AG20443 (cell line): ENCODE measurements at places on chromosomes 4 and X.

DNA sequence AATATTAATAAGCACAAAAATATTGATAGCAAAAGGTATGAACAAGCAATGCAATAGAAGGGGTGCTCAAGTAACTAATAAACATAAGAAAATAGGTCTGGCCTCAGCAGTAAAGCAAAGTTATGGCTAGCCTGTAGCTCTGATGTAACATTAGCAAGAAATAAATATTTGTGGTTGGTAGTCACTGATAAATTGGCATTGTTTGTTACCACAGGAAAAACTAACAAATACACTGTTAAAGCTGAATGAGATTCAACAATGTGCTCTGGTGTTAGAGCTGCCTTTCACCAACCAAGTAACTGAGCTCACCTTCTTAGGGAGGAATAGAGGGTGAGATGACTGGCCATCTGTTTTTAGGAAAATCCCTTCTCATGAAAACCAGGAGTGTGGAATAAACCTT lies 71.4 kb downstream of the AREG start:
- DNase-seq: no peak

- peak; percentile 10 for DNase-seq
These were observed 41.6 kb upstream of the HMX1 start for GRCh38 chr4:8913121-8913857.

DNA sequence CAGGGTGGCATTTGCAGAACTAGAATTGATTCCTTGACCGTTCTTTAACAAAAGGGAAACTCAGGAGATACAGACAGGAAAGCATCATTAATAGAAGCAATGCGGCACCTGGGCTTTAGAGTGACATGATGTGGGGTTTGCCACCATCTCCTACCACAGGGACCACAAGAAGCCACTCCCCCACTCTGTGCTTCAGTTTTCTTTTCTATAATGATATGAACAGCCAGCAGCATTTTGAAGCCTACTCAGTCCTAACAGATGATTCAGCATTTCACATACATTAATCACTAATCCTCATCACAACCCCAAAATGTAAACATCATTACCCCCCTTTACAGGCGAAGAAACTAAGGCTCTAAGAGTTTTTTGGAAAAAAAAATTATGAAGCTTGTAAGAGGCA lies 22.9 kb downstream of the CCDC149 start:
- no peak for DNase-seq

- DNase-seq: no peak
These were observed 474.7 kb downstream of the TRIML1 start for GRCh38 chr4:188613976-188614375.

DNA sequence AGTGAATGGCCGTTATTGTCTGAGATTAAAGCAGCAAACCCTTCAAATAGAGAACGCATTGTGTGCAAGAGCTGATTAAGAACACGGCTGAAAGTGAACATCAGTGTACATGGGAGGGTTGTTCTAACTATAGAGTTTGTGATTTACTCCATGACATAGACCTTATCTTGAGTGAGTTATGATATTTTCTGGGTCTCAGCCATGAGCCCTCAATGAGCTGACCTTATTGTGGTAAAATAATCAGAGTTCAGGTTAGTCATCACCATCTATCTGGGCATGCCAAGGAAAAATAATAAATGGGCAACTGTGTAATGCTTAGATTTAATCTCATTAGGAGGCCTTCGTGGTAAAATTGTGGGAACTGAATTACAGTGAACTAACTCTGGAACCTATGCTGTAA lies 33.2 kb upstream of the CLDN24 start:
- DNase-seq: peak; percentile 46

- no peak for DNase-seq
These were observed 5.8 kb upstream of the CDKN2AIP start for GRCh38 chr4:183438458-183439113.

- DNase-seq: no peak
These were observed 8.2 kb upstream of the RUFY3 start for GRCh38 chr4:70713453-70714078.

DNA sequence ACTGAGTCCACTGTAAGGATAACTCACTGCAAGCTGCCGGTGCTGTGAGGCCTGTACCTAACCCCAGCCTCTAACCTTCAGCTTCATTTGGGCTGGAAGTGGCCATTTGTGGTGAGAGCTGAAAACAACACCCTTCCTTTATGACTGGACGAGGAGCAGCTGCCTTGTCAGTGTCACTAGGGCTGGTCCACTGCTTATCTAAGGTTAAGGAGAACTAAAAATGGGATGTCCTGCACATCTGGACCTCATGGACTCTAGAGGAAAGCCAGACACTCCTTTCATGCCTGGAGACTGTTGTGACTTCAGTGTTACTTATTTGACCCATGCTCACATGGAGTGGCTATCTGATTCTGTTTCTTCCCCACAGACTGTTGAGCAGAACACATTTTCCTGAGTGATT lies 139.9 kb downstream of the ZNF518B start:
- no peak for DNase-seq

DNA sequence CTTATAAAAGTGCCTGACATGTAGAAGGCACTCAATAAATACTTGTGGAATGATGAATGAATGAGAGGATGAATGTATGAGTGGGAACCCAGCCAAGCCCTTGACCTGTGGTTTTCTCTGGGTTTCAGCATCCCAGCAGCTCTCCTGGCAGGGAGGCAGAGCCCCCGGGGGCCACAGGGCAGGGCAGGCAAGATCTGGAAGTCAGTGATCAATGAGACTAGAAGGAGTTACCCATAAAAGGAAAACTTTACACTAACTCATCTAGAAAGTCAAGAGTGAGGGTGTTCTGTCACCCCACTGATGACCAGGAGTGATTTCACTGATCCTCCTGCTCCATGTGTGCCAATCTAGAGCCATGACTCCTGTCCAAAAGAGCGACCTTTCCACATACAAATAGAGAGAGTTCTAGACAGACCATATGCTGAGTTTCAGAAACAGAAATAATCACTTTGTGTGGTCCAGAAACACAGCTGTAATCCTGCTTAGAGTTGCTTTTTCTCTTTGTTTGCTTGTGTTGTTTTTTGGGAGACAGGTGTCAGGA lies 37.4 kb downstream of the MGARP start:
- peak; percentile 47 for DNase-seq

- no peak for DNase-seq
These were observed 9.6 kb downstream of the PAICS start for GRCh38 chr4:56445699-56446098.

GRCh38 chr4:15754323-15754722 lies 23.8 kb upstream of the CD38 start:
- DNase-seq: no peak

DNA sequence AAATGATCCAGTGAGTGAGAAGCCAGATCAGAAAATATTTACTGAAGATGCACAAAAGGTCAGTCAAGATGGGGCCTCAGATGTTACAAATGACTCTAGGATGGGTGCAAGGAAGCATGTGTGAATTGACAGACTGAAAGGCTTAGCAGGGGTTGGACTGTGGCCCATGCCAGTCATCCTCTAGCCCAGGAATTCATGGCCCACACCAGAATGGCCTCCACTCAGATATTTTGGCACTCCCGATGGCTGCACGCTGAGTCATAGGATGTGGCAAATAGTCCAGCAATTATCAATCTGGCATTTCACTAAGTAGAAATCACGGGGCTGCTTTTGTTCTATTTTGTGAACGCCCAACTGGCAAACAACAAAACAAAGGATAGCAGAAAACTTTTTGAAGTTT lies 406.5 kb downstream of the IQCM start:
- DNase-seq: peak; percentile 85

DNA sequence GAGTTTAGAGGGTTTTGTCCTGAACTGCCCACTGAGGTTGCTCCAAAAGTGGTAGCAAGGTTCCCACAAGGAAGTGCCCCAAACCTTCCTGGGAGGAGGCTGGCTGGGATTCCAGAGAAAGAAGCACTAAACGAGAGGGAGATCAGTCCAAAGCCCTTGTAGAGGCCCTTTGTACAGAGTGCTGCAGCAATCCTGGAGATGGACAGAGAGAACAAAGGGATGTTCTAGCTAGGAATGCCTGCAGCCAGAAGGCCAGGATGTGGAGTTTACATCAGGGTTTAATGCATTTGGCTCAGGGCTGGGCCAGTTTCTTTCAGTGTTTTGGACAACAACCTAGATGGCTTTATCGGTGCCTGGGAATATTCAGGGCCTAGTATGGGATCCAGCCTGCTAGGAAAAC lies 2155.1 kb upstream of the AGA start:
- DNase-seq: no peak

DNA sequence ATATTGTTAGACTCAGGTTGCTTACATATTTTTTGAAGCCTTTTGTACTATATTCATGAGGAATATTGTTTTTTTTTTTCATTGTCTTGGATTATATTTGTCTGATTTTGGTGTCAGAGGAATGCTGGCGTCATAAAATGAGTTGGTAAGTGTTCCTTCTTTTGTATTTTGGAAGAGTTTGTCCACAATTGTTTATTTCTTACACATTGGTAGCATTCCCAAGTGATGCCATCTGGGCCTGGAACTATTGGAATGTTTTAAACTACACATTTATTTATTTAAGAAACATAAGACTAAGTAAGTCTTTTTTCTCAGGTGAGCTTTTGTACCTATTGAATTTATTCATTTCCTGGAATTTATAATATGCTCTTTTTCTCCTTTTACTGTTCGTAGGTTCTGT lies 107.6 kb downstream of the LARP1B start:
- no peak for DNase-seq

GRCh38 chrX:21725496-21725895 lies 32.4 kb downstream of the SMPX start:
- peak; percentile 18 for DNase-seq

GRCh38 chrX:115251458-115252233 lies 17.8 kb upstream of the LRCH2 start:
- DNase-seq: no peak

GRCh38 chrX:72495046-72495445 lies 77.6 kb downstream of the HDAC8 start:
- DNase-seq: peak; percentile 5

DNA sequence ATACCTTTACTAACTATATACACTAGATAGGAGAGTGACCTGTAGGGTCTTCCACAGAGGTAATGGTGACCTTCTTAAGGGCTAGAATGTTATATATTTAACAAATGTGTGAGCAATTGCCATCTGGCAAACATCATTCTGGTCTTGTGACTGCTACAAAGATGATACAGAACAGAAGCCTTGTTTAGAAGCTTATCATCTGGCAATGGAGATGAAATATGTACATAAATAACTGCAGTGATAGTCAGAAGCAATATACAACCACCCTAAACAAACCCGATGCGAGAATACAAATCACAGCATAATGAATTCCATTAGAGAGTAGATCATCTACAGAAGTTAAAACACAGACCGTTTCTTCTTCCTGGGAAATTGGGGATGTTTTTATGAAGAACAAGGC lies 952.7 kb upstream of the SLIT2 start:
- no peak for DNase-seq

- no peak for DNase-seq
These were observed 28.4 kb upstream of the GRPEL1 start for GRCh38 chr4:7096236-7096635.

DNA sequence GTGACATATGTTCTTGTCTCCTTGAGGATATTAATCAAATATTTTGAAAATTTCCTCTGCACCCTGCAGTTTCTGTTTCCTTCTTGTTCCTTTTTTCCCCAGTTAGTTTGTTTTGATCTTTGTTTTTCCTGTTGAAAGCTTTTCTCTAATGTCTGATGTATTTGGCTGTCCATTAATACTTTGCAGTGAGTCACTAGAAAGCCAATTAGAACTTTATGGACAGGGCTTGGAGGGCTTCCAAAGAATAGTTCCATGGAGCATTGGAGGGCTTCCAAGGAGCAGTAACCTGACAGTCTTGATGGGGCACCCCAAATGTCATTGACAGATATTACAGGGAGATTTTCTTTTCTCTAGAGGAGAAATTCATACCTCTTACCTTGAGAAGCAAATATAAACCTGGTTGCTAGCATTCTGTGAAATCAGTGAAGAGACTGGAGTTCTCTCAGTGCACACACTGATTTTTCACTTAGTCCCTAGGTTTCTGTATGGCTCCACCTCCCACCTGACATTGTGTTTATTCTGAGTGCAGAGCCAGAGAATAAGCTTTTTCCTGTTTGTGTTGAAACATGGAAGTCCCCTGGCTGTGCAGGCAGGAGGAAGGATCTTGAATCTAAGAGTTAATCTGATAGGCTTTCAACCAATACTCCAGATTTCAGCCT lies 26.5 kb downstream of the SPARCL1 start:
- no peak for DNase-seq

GRCh38 chrX:22690116-22690515 lies 309.6 kb upstream of the DDX53 start:
- no peak for DNase-seq

GRCh38 chr4:39154009-39154408 lies 28.3 kb upstream of the WDR19 start:
- no peak for DNase-seq

DNA sequence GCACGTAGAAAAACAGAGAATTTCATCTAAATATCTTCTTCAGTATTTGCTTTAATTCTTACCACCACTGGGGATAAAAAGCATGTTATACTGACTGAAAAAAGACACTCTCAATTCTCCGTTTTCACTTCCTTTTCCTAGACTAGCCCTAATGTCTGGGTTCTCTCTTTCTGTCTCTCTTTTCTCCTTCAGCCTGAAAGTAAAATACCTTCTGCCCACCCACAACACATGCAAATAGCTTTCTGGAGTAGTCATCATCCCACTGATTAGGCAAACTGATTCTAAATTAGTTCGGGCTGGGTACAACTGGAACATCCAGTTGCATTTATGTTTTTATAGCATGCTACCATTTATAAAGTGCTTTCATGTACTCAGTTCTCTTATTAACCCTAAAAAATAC lies 142.4 kb upstream of the ANKRD50 start:
- peak; percentile 17 for DNase-seq

- peak; percentile 31 for DNase-seq
These were observed 37.4 kb downstream of the SCD5 start for GRCh38 chr4:82761229-82761628.

DNA sequence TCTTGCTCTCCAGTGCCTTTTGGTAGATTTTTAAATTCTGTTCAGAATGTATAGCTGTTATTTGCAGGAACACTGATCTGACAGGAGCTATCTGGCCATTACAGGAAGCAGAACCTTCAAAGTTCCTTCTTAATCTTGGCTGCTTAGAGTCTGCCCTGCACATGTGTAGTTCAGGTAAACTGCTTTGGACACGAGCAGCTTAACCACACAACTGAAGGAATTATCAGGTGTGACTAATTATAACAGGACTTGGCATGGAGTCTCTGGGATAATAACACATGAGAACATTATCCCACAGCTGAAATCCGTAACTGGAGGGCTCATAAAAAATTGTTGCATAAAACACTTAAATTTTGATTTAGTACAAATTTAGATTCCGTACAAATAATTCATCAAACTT lies 11.6 kb upstream of the ING2 start:
- no peak for DNase-seq

- DNase-seq: no peak
These were observed 74.9 kb downstream of the METTL14 start for GRCh38 chr4:118760092-118760491.

DNA sequence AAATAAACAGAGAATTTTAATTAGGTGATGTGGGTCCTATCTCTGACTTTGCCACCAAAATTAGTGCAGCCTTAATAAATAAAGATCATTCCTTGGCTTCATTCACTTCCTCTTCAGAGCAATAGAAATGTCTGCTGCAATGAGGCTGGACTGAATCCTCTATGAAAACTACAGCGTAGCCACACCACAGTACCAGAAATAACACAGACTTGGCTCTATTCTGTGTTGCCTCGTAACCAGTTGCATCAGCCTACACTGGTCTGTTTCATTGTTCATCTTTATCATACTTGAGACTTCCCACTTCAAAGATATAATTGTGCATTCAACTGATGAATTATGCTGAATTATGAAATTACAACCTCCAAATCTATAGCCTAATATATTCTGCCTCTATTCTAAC lies 15.8 kb downstream of the GLRA3 start:
- no peak for DNase-seq

GRCh38 chr4:58665649-58666048 lies 1555.5 kb upstream of the IGFBP7 start:
- no peak for DNase-seq
